ENCODE measurements at places on chromosomes 7 and 10.

- DNase-seq, result no peak
Measured at GRCh38 chr7:135938086-135938485, 39.1 kb downstream of the MTPN start.

GRCh38 chr10:35423505-35424306 is 87.4 kb downstream of the CCNY start:
- no peak for DNase-seq

- no peak for DNase-seq
Measured at GRCh38 chr10:57706576-57707299, 561.0 kb downstream of the IPMK start.

GRCh38 chr10:127755753-127756152 is 18.8 kb downstream of the FOXI2 start:
- no peak for DNase-seq

- DNase-seq, result no peak
Measured at GRCh38 chr10:126783806-126784557, 113.5 kb upstream of the C10orf90 start.

DNA sequence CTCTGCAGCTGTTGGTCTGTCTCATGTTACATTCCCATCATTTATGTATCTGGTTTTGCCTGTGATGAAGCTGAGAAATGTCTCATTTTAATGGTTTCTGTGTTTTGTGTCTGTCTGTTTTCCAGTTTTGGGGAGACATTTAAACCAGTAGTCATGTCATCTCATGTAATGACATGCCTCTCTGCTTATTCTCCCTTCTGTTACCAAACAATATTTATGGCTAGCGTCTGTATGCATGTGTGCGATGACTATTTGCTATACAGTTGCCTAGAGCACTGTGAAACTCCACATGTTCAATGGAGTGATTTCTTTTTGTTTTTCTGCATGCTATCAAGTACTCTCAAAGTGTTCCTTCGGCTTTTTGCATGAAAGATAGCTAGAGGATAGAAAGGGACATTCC is 132.0 kb downstream of the ST7 start:
- DNase-seq, result no peak

DNA sequence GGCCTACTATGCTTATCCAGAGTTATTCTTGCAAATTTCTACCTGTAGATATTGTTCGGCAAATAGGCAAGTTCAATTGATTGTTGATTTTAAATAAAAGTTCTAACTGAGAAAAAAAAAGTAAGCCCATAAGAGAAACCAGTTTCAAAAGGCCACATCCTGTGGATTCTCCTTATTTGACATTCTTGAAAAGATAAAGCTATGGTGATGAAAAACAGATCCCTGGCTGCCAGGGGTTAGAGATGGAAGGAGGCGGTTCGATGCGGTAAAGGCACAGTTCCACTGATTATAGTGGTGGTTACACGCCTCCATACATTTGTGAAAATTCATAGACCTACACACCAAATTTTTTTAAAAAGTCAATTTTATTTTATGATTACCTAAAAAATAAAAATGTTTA is 347.8 kb downstream of the KCNMA1 start:
- no peak for DNase-seq

DNA sequence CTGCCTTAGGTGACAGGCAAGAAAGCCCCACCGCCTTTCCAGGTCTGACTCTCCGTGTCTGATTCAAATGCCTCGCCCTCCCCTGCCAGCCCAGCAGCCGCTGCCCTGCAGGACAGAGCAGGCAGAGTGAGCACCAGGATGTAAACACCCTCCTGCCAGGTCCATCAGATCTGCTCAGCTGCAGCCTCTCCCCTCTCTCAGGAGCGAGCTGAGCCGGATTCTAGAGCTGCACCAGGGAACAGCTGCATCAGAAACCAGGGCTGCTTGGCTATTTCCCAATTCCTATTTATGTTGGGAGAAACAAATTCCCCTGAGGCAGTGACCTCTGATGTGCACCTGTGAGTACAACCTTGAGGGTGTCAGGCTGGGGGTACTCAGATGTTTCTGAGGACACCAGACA is 121.5 kb upstream of the ZMIZ1 start:
- no peak for DNase-seq

DNA sequence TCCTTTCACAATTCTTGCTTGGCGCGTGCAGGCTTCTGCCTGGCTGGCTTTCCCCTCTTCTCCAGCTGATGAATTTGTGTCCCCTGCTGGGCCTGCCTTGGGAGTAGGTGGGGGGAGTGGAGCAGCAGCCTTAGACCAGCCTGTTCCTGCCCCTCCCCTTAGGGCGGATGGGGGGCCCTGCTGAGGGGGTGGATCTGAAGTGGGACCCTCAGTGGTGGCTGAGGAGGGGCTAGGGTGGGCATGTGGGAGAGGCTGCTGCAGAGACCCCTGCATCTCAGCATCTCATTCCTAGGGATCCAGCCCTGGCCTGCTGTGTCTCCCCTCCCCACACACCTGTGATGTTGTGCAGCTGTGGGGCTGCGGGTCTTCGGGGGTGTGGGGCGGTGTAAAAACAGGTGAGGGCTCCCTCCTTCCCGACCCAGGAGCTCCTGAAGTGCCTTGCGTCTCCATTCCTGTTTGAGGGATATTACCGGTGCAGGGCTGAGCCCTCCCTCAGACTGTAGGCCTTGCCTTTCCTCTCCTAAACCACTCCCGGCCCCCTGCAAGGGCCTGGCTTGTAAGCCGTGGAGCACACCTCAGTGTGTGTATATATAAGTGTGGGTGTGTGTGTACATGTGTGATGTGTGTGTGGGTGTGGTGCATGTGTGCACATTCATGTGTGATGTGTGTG is 24.7 kb downstream of the ADCYAP1R1 start:
- DNase-seq, result no peak

DNA sequence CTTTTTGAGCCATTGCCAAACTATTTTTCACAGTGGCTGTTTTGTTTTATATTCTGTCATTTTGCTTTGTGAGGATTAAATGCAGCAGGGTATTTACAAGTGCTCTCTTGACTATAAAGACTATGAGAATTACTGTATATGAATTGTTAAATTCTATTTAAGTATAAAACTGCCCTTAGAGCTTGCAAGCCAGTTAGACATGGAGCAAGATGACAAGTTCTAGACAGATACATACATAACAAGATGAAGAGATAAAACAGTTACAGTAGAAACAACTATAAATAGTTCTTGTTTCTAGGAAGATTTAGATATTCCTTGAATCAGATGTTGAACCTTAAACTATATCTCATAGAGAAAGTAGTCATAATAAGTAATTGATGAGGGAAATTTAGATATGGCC is 60.6 kb downstream of the DNAH11 start:
- no peak for DNase-seq

GRCh38 chr10:120600871-120601649 is 144.0 kb downstream of the PLPP4 start:
- no peak for DNase-seq
